ENCODE measurements at places on chromosomes 7 and 10.

DNA sequence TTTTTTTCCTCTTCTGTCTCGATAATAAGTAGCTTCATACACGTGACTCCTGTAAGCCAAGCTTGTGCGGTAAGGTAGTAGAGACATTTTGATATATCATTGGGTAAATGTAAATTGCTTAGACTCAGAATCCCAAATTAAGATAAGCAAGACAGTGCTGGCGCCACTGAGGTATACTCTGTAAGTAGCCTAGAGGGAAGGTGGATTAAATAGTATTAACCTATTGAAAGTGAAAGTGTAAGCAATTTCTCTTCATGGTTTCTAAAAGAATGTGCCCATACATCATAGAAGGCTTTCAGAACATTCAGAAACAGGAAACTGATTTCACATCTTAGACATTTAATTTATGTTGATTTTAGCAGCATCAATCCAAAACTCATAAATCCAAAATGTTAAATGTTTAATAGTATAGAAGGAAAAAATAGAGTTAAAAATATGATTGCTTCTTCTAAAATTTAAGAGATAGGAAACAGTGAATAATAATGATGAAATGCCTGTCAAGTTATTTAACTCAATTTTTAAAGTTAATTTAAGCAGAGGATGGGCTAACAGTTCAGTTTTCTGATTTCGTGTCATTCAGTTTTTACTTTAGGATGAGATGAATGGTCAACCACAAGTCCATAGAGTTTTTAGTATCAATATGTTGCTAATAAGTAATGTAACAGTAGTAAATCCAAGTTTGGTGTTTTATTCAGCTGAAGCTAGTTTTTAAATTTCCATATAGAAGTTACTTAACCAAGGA, 36.8 kb downstream of the LRRC72 start:
- DNase-seq: no peak

GRCh38 chr7:29270594-29271318, 76.2 kb downstream of the CHN2 start:
- no peak for DNase-seq

DNA sequence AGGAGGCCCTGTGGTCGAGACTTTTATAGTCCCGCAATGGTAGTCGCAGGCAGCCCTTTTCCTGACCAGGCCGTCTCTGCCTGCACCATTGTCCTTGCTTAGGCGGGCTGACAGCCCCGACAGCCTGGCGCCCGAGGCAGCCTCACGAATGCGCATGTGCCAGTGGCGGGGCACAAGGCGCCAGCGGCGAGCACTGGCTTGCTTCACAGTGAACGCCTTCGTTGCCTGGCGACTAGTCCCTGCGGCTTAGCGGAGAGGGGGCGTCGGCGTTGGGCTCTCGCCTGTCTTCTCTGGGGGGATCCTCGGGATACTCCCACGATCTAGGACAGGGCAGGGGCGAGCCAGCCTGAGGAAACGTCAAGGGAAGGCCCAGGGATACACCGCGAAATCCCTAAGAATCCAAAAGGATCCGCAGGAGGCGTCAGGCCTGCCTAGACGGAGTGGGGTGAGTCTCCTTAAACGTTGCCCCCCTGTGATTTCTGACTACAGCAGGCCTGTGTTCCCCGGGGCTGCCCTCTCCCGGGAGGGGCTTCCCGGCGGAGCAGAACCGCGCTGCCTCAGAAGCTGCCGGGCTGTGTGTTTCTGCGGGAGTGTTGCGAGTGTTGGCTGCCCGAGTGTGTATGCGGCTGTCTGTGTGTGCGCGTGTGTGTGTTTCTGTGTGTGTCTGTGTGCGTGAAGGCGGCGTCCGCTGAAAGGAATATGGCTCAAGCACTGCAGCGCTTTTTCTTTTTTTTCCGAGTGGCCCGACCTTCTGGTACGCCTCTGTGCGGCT, 20.5 kb upstream of the ZNF273 start:
- no peak for DNase-seq

- no peak for DNase-seq
Observed at GRCh38 chr10:47094636-47095035, 183.4 kb downstream of the PTPN20 start.

- DNase-seq: no peak
Observed at GRCh38 chr10:47101196-47101595, 190.0 kb downstream of the PTPN20 start.

- no peak for DNase-seq
Observed at GRCh38 chr7:37284805-37285231, 163.8 kb downstream of the ELMO1 start.

DNA sequence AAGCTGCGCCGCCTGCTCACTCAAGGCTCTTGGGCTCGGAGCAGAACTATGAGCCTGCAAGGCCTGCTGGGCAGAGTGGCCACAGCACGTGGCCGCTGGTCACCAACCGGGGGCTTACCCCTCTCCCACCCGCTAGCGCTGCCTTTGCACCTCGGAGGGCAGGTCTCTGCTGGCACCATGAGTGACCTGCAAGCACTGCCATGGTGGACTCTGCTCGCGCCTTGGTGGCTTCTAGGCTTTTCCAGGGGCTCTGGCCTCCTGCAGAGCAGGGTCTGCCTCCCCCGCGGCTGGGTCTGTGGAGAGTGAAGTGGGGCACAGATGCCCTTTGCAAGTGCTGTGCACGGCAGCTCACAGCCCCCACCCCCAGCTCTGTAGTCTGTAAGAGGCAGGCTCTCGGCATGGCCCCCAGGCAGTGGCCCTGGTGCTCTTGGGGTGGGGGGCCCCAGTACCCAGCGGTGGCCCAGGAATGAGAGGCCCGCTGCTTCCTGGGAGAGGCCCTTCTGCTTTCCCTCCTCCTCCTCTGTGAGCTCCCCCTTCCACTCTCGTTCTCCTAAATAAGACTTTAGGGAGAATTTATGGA, 119.6 kb downstream of the INPP5A start:
- DNase-seq: no peak

DNA sequence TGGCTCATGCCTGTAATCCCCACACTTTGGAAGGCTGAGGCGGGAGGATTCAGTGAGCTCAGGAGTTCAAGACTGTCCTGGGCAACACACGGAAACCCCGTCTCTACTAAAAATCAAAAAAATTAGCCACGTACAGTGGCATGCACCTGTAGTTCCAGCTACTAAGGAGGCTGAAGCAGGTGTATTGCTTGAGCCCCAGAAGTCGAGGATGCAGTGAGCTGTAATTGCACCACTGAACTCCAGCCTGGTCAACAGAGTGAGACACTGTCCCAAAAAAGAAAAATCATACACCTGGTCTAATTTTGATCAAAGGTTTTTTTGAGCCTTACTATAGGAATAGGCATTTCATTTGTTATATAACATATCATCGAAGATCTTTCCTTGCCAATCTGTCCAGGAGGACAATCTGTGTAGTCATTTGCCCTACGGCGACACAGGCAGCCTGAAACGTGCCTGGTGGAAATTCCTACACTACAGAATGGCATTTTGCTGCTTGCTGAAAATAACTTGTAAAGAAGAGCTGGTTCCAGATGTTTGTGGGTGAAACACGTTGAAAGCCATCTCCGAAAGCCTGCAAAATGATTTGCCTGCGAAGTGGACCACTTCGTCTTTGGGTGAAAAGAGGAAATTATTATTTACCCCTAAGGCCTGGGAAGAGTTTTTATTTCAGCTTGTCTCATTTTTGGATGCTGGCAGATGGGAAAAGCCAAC, 31.3 kb upstream of the GDI2 start:
- no peak for DNase-seq

DNA sequence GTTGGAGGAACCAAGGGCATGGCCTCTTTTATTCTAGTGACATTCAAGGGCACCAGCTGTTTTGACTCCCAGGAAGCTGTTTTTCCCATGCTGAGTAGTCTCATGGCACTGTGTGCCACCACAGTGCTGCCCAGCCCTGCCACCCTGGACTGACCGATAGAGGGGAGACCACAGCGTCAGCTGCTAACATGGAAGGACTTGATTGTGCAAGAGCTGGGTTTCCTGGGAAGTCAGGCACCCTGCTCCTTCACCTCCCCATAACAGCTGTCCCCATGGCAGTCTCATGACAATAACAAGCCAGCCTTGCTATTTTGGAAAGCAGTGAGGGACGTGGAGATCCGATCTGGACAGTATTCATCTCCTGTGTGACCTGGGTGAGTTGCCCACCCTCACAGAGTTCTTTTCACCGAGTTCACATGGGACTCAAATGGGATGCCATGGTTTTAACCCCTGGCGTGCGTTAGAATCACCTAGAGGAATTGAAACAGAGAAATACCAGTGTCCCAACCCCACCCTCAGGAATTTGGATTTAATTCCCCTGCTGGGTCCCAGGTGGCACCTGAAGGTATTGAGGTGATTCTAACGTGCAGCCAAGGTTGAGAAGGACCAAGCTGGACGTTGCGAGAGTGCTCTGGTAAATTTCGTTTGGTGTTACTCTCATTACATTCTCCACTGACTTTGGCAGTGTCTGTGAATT, 174.8 kb downstream of the CELF2 start:
- no peak for DNase-seq

DNA sequence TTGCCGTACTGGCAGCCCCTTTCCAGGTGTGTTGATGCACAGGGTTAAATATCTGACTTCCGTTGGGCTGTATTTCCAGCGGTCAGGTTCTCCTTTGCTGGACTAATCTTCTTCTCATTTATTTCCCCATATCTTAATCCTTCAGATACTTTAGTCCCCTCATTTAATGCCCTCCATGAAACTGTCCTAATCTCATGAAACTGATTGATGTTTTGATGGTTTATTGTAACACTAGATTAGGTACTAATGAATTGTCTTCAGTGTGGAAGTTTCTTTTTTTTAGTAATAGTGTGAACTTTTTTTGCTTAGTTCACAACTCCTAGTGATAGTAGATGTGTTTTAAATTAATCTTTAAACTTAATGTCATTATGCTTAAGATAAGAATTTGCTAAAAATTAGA, 6.3 kb downstream of the CUL1 start:
- DNase-seq: no peak

DNA sequence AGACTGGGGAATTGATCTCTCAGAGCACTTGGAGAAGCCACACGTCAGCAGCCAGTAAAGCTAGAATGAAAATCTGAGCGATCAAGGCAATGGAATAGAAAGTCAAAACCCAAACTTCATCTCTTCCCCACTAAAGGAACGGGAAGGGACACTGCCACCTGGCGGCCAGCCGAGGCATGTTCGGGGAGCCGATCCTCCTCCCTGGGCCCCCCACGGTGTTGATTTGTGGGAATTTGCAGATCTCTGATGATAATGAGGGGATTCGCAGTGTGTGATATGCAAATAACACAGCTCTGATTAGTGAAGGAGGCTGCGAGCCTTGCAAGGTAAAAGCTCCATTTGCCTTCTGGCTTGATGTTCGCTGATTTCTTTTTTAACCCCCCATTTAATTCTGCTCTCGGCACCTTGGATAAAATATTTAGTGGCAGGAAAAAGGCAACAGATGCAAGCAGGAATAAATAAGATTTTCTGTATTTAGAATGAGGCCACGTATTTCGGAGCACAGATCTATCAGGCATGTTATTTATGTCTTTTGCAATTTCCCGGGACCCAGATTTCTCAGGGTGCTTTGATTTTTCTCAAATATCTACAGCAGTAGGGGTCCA, 258.6 kb downstream of the PAXIP1 start:
- DNase-seq: no peak

GRCh38 chr7:55021053-55021452, 2.2 kb downstream of the EGFR start:
- no peak for DNase-seq

GRCh38 chr7:2873686-2874551, 29.8 kb upstream of the GNA12 start:
- peak; percentile 88 for DNase-seq
